H1 (cell line): ENCODE measurements at places on chromosomes 5 and 9.
A peak's percentile ranks its signal among the peaks of the same experiment; 100 is the strongest.

- DNase-seq: no peak
Measured at GRCh38 chr5:167553511-167553910, 737.9 kb upstream of the WWC1 start.

GRCh38 chr5:532521-533242 lies 8.4 kb upstream of the SLC9A3 start:
- DNase-seq: no peak

DNA sequence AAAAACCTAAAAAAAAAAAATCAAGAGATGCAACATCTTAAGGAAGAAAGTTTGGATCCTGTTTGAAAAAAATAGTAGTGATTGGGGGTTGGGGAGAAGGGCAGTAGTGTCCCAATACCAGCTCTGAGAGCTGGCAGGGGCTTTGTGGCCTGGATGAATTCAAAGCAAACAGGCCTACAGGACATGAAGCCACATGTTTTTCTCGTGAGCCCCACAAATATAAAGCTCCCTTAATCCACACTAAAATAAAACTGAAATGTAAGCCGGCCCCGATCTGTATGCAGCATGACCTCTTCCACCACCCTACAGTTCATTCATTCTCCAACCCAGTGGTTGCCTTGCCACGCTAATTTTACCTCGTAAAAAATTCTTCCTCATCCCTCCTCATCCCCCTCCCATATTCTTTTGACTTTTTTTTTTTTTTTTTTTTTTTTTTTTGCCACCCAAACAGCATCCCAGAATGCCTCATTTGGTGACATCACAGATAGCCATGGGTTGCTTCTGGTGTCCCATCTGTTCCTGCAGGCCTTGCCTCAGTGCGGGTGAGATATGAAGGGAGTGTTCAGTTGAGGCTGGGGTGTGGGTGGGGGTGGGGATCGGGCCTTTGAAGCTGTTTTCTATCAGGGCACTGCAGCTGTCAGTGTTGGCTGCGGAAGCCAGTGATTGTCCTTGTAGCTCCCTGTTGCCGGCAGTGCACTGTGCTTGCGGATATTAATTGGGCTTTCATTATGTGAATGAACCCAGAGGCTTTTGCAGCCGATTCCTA lies 81.6 kb upstream of the NFIB start:
- no peak for DNase-seq

- DNase-seq: no peak
Measured at GRCh38 chr9:128999581-129000206, 28.4 kb downstream of the SH3GLB2 start.

DNA sequence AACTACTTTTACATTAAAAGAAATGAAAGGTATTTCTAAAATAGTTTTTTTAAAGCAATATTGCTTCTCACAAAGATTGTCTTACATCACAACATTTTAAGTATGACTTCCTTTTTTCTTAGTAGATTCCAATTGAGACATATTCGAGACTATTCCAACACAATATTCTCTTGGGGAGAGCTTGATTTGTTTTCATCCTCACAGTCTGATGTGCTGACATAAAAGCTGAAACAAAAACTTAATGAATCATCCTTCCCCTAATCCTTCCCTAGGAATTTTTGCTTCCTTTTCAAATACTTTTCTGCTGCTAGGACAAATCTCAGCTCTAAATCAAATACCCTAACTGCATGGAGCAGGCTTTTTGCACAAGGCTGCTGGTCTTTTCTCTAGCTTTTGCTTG lies 245.8 kb upstream of the MAP3K1 start:
- DNase-seq: no peak

- DNase-seq: no peak
Measured at GRCh38 chr9:110217656-110218099, 9.7 kb upstream of the C9orf152 start.

DNA sequence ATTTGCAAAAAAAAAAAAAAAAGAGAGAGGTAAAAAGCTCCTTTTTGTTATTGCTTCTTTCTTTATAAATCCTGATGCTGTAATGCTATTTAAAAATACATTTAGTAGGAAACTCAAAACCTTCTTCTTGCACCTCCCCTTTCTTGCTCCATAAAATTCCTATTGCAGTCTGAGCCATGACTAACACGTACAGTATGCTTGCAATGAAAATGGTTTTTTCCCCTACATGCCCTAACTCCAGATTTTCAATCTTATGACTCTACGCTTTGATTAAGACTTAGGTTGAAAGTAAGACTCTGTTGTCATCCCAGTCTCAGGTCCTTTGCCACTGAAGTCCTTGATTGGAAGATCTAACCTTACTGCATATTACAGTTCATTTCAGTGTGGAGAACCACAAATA lies 23.9 kb downstream of the FGF10 start:
- no peak for DNase-seq

DNA sequence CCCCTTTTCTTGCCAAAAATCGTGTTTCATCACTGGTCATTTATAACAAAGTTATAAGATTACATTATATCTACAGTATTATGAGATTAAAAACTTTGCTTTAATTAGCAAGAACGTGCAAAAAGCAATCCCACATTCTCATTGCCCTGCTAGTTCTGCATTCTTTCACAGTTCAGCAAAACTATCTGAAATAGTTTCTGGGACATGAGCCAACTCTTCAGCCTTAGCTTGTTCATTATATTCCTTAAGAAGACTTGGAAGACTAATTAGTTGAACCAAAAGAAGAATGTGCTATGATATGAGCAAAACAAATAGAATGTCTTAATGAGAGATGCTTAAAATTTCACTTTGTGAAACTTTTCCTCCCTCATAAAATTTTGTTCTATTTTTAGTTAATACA lies 76.7 kb downstream of the ITGA1 start:
- no peak for DNase-seq

DNA sequence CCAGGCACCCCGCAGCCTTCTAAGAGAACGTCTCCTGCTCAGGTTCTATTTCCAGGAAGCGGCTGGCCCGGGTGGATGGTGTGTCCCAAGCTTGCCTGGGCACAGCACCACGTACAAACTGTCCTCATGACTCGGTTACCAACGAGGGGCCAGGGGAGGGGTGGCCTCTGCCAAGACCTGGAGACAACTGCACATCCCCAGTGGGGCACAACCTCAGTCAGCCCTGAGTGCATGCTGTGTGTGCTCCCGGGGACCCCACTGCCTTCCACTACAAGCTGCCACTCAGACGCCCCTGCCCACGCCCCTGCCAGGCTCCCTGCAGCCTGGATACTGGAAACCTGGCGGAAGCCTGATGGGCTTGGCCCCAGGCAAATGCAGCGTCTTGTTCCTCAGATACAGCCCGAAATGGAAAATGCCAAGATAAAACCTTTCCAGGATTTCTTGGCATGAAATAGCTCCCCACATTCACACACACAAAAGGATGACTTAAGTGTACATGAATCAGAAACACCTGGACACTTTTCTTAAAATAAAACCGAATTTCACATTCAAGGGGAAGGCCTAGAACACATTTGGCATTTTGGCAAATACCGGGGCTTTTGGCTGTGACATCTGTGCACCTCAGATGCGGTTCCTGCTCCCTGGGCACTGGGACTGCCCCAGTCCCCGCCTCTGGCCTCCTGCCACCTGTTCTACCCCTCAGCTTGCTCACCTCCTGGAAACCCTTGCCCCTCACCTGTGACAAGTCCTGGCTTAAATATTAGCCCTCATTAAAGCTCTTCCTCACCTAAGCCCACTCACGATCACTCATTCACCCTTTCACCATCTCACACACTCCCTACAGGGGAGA lies 62.5 kb downstream of the COL23A1 start:
- no peak for DNase-seq

- DNase-seq: no peak
Measured at GRCh38 chr5:130708754-130709153, 456.3 kb downstream of the HINT1 start.

DNA sequence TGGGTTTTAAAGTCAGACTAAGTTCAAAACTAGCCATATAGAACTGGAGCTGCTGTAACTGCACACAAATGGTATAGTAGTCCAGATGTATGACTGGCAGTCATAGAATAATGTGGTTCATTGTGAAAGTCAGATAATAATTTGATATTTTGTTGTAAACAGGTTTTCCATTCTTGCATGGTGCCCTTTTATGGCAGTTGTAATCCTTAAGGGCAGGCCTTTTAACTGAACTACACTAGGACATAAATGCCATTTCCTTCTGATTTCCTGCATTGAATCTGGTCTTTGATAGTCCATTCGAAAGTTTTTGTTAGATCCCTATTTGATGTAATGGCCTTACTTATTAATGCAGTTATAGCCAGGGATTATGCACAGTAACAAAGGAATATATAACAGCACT lies 632.6 kb downstream of the PDE4D start:
- DNase-seq: no peak

DNA sequence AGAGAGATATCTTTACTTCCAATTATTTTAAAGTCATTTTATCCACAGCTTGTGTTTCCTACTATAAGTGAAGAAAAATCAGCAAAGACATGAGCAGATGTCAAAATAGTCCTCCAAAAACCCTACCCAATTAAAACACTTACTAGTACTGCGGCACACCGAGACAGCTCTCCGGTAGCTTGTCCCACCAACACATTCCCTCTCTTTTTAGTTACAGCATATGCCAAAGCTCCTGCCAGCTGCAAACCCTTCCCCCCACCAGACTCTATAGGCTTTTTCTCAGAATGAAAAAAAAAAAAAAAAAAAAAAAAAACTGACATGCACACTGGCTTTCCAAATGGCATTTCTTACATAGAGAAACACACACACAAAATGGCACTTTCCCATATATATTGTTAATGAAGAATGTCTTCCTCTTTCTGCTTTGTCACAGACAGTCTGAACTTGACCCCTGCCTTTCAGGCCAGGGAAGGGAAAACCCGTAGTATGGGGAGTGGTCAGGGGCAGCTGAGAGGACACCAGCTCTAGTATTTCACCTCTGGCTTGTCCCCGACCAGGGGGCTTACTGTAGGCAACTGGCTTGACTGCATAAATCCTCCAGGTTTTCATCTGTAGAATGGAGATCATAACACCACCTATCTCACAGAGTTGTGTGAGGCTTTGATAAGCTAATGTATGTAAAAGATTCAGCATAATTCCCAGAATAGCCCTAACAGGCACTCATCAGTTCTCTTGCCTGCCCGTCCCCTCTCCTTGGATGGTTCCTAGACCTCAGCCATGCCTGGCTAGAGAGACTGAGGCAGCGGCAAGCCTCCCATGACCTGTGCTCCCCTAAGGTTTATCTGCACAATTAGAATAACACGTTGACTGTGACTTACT lies 233.6 kb downstream of the CRB2 start:
- no peak for DNase-seq

DNA sequence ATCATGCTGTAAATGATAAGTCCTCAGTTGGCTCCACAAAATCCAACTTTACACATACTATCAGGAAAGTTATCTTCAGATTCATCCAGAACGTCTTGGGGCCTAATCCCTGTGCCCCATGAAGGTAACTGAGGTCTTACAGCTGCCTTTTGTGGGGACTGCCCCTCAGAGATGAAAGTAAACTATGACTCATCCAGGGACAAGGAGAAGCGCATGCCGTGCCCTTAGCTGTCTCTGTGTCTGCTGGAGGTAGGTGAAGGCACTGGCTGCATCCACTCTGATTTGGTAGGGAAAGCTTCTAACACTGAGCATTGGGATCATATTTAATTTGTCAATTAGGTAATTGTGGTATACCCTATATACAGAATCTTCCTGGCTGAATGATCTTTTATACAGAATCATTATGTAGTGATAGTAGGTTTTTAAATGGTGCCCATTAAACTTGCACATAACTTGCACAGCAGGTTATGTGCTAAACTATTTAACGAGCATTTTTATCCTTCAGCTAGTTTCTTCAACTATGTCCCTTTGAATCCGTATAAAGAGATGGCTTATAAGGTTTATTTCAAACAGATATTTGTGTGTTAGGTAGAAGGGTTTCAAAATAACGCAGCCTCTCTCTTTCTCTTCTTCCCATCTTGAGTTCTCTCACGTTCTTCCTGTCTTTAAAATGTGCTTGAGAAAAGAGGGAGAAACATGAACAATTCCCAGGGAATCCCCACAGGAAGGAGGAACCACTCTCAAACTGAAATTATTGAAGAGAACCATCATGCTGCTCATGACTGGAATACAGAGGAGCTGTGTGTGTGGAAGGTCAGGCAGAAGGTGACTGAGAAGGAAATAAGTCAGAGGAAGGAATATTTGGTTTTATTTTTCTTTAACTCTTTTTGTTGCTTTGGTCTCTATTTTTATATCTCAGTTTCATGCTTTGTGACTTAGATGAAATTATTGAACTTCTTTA lies 250.9 kb downstream of the CD180 start:
- DNase-seq: no peak

DNA sequence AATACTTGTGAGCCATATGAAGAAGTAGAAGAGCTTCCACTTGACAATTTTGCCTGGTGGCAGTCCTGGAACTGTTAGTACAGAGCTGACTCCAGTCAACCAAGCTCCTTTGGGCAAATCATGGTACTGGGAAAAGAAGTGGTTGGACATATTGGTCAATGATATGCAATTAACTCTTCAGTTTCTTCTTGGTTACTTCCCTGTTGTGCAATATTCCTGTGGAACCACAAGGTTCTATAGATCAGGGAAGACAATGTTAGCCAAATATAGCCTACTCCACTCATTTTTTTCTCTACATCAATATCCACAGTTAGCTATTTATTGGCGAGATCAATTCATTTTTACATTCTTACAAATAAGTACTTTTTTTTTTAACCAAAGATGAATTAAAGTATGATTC lies 14.4 kb upstream of the GDA start:
- no peak for DNase-seq

GRCh38 chr5:56632199-56632598 lies 183.2 kb upstream of the MAP3K1 start:
- DNase-seq: no peak

GRCh38 chr5:18003784-18004183 lies 369.5 kb downstream of the TAF11L14 start:
- no peak for DNase-seq

GRCh38 chr5:158955636-158956035 lies 144.1 kb downstream of the EBF1 start:
- DNase-seq: no peak

DNA sequence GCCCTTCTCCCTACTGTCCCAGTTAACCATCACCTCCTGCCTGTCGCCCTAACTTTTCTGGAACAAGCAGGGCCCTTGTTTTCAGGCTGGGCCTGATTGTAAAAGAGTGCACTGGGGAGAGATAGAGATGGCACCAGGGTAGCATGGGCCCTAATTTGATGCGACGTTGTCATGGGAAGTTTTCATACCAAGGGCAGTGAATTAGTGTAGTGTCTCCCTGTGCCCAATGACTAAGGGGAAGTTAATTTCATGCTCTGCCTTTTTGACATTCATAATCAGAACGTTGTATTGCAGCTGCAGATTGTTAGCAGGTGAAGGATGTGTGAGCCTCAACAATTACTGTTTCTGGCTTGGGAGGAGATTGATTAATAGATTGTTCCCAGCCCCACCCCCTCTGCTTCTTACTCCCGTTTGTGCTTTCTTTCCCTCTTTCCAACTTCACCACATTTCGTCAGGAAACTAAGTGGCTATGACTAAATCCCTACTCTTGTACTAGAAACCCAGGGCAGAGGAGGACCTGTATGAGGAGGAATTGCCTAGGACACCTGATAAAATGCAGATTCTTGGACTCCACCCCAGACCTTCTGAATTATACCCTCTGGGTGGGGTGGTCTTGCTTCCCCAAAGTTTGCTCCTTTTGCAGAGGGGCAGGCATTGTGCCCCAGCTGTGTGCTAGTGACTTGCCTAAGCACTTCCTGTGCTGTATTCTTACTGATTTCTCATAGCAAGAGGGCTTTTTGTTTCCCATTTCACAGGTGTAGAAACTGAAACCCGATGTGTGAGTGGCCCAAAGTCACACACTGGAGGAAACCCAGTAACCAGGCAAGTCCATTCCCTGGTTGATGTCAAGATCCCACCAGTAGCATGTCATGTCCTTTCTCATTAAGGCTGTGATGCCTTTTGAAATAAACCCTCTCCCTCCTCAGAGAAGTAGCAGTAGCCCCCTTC lies 56.3 kb downstream of the DAB2IP start:
- no peak for DNase-seq

- peak; percentile 82 for DNase-seq
Measured at GRCh38 chr5:180799194-180799593, 3.4 kb downstream of the MGAT1 start.
